ENCODE measurements at places on chromosomes 1 and 21.

DNA sequence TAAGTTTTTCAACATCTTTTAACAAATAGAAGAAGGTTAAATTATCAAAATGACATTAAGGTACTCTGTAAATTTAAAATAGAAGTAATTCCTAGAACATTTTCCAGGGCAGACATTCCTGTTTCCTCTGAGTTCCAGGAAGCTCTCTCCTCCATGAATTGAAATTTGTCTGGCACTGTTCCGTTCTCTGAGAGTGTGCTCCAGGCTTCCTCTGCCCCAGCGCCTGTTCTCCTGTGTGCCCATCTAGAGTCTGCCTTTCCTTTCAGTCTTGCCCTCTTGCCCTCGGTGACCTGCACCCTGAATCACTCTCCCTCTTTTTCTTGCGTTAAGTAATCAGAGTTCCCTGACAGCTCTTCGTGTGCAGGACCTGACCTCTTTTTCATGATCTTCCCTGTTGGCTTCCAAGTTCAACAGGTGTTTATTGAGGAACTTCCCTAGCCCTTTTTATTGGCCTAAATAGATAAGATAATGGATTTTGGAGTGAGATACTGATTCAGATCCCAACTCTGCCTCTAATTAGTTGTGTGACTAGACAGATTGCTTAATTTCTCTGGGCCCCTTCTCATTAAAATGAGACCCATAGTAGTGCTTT, 77.1 kb downstream of the MTR start:
- DNase-seq, result no peak

GRCh38 chr1:5936126-5936525, 56.1 kb downstream of the NPHP4 start:
- DNase-seq, result no peak

DNA sequence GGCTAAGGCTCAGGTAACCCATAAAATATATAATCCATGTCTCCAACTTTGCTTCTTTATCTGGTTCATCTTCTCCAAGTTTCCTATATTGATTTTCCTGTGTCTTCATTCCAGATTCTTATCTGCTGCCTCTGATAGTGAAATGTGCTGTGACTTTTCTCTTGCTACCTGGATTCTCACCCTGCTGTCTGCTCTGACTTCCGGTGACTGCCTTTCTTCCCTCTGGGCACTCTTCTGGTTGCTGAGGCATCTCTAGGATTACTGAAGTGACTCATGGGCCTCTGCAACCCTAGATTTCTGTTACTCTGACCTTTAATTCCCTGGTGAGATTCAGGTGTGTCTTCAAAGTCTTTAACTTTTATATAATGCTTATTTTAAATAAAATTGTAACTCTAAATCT, 46.9 kb downstream of the GIPC2 start:
- DNase-seq, result no peak

DNA sequence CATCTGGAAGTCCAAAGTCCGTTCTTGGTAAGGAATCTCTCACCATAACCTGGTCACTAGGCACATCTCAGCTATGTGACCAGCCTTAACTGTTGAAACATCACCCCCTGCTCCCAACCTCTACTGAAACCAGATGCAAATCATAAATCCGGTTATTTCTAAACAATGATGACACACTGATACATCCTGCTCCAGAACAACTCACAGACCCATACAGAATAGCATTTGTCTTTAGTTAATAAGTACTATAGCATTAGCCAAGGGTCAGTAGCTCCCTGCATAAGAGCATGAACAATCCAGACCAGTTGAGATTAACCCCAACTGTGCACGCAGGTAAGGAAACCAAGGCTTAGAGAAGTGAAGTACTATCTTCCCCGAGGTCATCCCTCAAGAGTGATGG, 38.0 kb upstream of the KCTD3 start:
- no peak for DNase-seq

GRCh38 chr1:6899621-6900020, 114.4 kb downstream of the CAMTA1 start:
- DNase-seq, result no peak

GRCh38 chr1:937521-937920, 13.8 kb downstream of the SAMD11 start:
- DNase-seq, result no peak

DNA sequence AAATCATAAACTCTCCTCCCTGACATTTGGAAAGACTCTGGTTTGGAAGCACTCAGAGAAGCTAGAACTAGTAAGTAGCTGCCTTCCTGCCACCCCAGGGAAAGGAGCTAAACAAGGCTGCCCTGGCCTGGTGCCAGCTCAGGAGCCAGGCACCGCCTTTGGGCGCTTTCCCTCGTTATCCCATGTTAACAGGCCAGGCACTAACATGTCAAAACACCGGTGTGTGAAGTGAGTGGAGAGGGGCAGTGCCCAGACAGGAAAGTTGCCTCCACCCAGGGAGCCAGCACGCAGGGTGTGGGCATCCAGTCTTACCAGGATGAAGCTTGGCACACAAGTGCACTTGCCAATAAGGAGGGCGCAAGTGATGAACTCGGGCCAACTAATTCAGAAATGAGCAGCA, 346.8 kb downstream of the RRAGC start:
- no peak for DNase-seq

DNA sequence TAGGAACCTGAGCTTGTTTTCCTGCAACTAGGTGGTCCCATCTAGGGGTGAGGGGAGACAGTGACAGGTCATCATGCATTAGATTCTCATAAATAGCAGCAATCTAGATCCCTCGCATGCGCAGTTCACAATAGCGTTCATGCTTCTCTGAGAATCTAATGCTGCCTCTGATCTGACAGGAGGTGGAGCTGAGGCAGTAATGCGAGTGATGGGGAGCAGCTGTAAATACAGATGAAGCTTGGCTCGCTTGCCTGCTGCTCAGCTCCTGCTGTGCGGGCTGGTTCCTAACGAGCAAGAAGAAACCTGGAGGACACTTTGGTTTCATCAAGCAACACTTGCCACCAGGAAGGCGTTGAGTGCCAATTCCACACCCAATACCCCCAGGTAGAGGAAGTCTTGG, 95.1 kb upstream of the OLIG2 start:
- DNase-seq, result no peak

DNA sequence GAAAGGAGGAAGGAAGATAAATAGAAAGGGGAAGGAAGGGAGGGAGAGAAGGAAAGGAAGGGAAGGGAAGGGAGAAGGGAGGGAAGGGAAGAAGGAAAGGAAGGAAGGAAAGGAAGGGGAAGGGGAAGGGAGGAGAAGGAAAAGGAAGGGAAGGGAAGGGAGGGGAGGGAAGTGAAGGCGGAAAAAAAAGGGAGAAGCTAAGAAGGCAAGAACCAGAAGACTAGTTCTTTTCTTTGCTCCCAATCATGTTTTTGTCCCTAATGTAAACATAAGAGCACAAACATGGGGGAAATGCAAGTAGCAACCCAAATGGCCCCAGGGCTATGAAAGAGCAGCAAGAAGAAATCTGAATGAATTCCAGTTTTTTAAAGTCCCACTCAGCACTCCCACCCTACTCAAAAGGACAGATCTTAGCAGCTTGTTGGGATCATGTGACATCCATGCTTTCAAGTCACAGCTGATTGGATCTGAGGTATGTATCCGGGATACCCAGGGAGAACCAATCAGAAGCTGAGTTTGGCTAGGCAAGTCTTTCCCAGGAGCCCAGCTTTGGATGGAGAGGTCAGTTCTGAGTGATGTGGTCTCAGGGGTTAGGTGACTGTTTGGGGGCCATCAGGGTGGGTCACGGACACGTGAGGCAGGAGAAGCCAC, 24.2 kb upstream of the FHAD1 start:
- no peak for DNase-seq

GRCh38 chr1:167533851-167534300, 15.5 kb upstream of the CD247 start:
- peak; percentile 69 for DNase-seq

Data from activated CD4-positive, alpha-beta T cell treated with anti-CD3 and anti-CD28 coated beads, Interleukin-10, Interleukin-2, amounts not matched to agents 100 ng/mL and 50 ng/mL, durations not matched to agents 16 hours and 8 hours (primary cell).